ENCODE measurements at places on chromosomes 2 and 18.

DNA sequence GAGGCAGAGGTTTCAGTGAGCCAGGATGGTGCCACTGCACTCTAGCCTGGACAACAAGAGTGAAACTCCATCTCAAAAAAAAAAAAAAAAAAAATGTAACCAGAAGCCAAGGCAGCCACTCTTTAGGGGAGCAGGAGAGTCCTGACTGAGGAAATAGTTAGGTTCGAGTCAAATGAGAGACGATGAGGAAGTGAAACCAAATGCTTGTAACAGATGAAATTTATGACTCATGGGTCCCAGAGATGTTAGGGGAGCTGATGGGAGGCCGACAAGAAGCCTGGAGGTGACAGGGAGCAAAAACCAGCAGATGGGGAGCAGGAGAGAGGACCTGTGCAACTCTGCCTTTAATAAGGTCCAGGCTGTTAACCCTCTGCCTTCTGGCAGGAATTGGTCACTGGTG, 756.1 kb upstream of the DDX18 start:
- DNase-seq = no peak

- no peak for DNase-seq
Observed at GRCh38 chr2:150133623-150134022, 353.8 kb downstream of the RND3 start.

- DNase-seq = no peak
Observed at GRCh38 chr2:69790601-69790959, 38.9 kb upstream of the GMCL1 start.

DNA sequence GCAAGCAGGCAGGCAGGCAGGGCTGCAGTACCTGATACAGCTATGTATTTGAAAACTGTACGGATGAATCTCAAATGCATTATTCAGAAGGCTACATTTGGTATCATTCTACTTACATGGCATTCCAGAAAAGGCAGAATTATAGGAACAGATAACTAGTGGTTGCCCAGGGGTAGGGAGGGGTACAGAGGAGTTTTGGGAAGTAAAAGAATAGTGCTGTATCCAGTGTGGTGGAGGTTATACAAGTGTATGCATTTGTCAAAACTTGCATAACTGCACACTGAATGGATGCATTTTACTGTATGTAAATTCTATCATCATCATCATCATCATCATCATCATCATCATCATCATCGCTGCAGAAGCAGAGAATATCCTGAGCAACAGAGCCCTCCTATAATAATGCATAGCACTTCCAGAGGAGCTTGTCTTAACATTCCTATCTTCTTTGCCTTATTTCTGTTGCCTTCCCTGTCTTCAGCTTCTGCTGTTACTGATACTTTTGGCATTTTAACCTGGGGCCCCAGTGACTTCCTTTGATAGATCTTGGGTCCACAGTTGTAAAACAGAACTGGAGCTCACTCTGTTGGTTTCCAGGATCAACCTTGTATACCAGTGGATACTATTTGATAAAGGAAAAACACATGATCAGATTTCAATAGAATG, 155.5 kb upstream of the OTX1 start:
- no peak for DNase-seq

- no peak for DNase-seq
Observed at GRCh38 chr2:15092691-15093090, 460.2 kb downstream of the LRATD1 start.

All from activated T-cell treated with anti-CD3 and anti-CD28 coated beads for 48 hours (primary cell).